ENCODE measurements at places on chromosomes 12 and 14.

DNA sequence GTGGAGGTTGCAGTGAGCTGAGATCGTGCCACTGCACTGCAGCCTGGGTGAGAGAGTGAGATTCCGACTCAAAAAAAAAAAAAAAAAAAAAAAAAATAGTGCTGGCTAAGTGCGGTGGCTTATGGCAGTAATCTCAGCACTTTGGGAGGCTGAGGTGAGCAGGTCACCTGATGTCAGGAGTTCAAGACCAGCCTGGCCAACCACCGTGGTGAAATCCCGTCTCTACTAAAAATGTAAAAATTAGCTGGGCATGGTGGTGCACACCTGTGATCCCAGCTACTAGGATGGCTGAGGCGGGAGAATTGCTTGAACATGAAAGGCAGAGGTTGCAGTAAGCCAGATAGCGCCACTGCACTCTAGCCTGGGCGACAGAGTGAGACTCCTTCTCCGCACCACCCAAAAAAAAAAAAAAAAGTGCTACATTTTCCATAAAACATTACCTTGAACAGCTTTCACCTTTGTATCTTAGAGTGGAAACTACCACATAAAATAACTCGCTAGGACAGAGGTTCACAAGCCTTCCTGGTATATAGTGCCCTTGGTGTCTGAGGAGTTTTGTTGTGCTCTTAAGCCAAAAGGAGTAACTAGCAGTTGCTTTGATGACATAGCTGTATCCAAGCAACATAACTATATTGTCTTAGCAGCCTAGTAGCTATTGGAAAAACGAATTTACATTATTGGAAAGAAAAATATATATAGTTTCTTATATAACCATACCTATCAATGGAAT is 11.1 kb downstream of the PTGES3 start:
- DNase-seq = no peak

DNA sequence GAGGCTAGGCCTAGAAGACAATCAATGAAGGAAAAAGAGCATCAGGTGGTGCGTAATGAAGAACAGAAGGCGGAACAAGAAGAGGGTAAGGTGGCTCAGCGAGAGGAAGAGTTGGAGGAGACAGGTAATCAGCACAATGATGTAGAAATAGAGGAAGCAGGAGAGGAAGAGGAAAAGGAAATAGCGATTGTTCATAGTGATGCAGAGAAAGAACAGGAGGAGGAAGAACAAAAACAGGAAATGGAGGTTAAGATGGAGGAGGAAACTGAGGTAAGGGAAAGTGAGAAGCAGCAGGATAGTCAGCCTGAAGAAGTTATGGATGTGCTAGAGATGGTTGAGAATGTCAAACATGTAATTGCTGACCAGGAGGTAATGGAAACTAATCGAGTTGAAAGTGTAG is 5.5 kb downstream of the PNN start:
- DNase-seq = no peak

DNA sequence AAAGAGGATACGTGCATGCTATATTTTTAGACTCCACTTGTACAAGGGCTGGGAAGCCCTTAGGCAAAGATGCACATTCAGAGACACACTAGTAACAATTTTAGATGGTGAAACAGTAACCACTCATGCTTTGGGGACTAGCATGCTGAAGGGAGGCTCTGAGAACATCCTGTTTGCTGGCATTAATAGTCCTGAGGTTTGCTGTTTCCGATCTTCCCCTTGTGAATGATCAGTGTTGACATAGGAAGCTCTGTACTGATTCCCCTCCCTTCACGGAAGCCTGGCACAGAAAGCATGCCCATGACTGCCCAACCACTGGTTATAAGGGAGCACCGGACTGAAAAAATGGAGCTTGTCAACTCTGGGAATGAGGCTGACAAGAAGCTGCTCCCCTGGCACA is 164.6 kb downstream of the GCH1 start:
- no peak for DNase-seq

DNA sequence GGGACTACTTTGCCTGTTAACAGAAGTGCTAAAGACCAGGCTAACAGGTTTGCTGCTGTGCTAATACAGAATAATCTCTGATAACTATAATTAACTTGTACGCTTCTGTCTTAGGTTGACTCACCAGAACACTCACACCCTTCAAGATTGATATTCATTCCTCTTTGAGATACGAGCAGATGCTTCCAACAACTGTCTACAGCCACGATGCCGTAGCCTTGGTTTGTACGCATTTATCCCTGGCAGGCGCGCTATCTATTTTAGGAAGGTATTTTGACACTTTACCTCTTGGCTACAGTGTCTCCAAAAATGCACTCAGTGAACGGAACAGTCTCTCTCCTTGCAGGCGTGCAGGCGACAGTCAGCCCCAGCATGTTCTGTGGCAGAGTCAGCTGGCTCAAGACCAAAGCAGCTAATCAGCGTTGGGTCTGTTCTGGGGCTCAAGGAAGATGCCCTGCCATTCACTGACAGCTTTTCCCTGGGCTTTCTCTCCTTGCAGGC is 146.4 kb upstream of the PRICKLE1 start:
- DNase-seq = no peak

GRCh38 chr14:64746298-64747250 is 42.4 kb downstream of the PLEKHG3 start:
- DNase-seq = no peak

DNA sequence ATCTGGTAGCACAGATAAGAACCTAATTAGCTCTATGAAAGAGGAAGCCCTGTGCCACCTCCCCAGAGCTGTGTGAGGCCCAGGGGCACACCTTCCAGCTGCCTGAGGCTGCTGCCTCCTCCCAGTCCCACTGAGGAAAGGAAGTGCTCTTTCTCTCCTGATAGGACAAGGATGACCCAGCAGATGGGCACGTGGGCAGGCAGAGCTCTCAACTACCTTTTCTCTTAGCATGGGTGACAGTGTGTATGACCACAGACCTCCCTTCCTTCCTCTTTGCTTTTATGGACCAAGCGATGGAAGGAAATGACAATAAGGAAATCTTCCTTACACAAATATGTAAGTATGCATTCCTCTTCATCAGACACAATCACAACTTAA is 127.6 kb upstream of the AMIGO2 start:
- no peak for DNase-seq

GRCh38 chr12:2959505-2960389 is 550 bp downstream of the TEAD4 start:
- no peak for DNase-seq

- no peak for DNase-seq
These were observed 139.4 kb downstream of the CACNA1C start for GRCh38 chr12:2192231-2192630.

DNA sequence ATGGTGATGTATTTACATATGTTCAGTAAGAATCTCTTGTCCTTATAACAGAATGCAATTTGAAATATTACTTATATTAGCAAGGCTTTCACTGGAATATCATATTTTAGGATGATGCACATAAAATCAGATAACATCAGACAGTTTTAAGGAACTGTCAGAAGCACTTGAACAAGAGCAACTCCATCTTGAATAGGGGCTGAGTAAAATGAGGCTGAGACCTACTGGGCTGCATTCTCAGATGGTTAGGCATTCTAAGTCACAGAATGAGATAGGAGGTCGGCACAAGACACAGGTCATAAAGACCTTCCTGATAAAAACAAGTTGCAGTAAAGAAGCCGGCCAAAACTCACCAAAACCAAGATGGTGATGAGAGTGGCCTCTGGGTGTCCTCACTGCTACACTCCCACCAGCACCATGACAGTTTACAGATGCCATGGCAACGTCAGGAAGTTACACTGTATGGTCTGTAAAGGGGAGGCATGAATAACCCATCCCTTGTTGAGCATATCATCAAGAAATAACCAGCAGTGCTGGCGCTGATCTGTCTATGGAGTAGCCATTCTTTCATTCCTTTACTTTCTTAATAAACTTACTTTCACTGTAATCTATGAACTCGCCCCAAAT is 27.6 kb upstream of the ETV6 start:
- DNase-seq = no peak

Measured in activated CD8-positive, alpha-beta memory T cell treated with anti-CD3 and anti-CD28 coated beads for 4 hours (primary cell).